C1 segment of cervical spinal cord (tissue), 14 donors: ENCODE measurements at places on chromosomes 4 and X.
A peak's percentile ranks its signal among the peaks of the same experiment; 100 is the strongest.

GRCh38 chr4:157141976-157142375 lies 66.0 kb downstream of the GLRB start:
- no peak for DNase-seq

- DNase-seq: no peak
Observed at GRCh38 chr4:128848461-128848860, 39.0 kb downstream of the JADE1 start.

DNA sequence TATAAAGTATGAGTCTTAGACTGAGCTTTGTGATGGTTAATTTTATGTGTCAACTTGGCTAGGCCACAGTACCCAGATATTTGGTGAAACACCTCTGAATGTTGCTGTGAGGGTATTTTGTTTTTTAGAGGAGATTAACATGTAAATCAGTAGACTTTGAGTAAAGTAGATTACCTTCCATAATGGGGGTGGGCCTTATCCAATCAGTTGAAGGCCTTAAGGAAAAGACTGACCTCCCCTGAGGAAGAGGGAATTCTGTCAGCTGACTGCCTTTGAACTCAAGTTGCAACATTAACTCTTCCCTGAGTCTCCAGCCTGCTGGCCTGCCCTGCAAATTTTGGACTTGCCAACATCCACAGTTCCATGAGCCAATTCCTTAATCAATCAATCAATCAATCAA lies 66.0 kb downstream of the PLAC1 start:
- no peak for DNase-seq

GRCh38 chrX:72367516-72367915 lies 61.8 kb upstream of the CITED1 start:
- DNase-seq: no peak

DNA sequence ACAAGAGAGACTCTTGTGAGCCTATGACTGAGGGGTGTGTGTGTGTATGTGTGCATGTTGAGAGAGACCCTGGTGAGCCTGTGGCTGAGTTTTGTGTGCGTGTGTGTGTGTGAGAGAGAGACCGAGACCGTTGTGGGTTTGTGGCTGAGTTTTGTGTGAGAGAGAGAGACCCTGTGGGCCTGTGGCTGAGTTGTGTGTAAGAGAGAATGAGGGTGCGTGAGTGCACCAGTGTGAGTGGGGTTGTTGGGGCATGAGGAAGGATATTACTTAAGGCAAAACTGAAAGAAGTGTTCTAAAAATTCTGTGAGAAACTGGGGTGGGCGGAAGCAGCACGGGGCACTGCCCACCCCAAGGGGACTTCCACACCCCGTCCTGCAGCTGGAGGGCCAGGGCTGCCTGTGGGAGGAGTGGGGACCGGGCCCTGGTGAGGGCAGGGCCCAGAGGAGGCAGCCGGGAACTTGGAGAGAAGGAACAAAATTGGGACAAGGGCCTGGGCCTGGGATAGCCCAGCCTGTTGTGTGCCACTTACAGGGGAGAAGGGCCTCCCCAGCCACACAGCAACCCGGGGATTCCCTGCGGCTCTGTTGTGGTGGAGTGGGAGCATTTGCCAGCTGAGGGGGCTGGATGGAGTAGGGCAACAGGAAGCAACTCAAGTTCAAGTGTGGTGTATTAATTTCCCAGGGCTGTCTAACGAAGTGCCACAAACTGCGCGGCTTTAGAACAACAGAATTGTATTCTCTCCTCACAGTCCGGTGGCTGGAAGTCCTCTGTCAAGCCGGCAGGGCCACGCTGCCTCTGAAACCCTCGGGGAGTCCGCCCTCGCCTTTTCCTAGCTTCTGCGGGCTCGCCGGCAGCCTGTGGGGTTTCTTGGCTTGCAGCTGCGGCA lies 22.1 kb downstream of the TMEM131L start:
- DNase-seq: peak; percentile 55

DNA sequence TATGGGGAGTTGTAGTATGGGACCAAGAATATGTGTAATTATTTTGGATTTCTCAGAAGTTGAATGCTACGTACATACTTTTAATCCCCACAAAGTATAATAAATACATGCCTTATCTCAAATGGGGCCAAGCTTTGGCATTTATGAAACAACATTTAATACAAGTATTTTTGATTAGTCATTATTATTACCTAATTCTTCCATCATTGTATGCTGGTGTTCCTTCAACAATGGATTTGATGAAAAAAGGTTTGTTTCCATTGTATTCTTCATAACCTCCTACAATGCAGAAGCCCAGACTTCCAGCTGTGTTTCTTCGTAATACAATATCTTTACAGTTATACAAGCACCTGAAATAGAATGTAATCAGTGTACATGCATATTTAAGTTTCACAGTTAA lies 83.8 kb downstream of the FIP1L1 start:
- DNase-seq: no peak

- no peak for DNase-seq
Observed at GRCh38 chr4:124433044-124433443, 279.5 kb downstream of the ANKRD50 start.

GRCh38 chr4:100240008-100240407 lies 49.7 kb upstream of the DDIT4L start:
- no peak for DNase-seq

DNA sequence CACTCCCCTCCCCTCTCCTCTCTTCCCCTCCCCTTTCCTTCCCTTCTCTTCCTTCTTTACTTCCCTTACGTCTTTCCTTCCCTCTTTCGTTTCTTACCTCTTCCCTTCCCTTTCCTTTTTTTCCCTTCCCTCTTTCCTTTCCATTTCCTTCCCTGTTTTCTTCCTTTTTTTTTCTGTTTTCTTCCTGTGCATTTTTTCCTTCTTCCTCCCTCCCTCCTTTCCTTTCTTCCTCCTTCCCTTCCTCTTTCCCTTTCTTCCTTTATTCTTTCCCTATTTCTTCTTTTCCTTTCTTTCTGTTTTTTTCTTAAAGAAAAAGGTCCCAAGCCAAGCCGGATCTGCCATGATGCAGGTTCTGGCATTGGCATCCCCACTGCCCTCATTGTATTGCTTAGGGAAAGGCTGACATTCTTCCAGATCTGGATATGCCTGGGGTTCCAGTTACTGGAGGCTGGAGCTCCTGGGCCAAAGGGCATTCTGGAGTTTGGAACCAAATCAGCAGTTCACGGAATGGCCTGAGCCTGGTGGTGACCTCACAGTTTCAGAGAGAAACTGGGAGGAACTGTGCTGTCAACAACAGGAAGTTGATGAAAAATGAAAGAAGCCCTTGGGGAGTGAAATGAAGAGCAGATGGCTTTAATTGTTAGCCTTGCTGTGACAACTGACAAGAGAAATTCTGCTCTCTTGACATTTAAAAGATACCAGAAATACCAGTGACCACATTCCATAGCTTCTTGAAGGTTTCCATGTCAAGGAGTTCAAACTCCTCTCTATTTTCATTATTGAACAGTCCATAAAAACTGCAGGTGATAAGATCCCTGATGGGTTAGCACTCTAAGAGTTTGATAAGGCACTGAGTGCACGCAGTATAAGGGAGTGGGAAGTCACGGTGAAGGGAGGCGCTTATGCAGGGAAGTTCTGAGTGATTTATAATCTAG lies 622.1 kb downstream of the SPRY1 start:
- DNase-seq: no peak

DNA sequence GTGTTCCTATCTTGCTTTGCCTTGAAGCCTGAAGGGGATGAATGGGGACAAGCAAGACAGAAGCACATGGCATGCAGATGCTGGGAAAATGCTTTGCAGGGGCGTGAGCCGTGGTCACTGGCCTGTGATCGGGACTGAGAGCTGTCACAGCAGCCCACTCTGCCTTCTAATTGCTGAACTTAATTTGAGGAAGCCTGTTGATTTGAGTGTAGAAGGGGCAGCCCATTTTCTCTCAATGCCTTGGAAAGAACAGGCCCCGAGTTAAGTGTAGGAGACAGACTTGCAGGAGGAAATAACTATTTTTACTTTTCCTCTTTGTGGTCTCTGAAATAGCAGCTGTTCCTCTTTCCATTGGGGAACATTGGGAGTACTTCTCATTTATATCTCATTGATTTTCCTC lies 26.1 kb upstream of the TBC1D1 start:
- no peak for DNase-seq

DNA sequence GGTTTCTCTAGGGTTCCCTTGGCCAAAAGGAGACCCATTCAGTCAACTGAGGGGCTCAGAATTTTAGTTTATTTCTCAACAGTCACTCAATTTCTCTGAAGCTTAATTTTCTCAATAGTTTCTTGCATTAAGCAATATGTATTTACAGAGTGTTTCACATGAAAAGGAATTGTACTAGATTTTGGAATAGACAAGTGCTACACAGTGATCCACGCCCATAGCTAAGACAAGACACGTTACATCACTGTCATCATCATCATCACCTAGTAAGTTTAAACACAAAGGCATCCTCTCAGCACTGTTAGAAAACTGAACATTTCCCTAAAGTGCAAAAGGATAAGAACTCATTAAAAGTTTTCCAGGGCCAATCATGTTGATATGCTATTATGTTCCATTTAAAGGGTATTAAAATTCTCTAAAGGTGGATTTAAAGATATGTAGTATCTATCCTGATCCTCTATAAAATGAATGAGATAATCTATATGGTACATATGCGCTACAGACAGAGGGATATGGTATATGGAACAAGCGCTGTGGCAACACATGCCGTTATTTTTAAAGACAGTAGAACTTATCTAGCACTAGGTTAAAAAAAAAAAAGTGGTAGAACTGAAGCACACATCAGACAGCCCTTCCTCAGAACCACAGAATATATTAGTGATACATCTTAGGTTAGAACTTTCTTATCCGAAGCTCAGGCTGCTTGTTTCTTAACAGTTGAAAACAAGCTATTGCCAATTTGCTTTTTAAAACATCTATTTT lies 12.1 kb downstream of the PPA2 start:
- DNase-seq: no peak

- no peak for DNase-seq
Observed at GRCh38 chr4:121139533-121140222, 24.4 kb downstream of the TNIP3 start.

DNA sequence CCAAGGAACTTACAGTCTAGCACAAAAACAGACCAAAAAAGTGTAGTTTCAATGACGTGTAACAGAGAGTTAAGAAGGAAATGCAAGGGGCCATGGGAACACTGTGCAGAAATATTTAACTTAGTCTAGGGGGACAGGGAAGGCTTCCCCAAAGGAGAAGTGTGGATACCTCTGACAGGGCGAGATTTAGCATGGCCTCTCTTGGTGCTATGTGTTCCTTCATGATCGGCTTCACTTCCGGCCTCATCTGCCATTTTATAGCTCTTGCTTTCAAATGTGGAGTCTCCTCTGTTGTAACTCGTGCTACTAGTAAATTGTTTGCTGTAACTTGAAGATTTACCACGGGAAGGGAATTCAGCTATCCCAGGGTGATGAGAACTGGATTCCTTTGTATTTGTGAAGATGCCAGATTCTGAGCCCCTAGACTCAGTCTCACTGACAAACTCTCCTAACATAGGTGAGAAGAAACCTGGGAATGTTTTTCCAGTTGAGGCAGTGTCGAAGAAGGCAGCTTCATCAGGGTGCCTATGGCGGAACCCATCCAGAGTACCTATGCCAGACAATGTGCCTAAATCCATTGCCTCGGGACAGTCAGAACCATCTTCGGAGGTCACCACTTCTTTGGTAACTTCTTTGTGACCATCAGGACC lies 5.0 kb downstream of the FGA start:
- DNase-seq: no peak

GRCh38 chr4:166538491-166539005 lies 665.5 kb downstream of the TLL1 start:
- DNase-seq: no peak

DNA sequence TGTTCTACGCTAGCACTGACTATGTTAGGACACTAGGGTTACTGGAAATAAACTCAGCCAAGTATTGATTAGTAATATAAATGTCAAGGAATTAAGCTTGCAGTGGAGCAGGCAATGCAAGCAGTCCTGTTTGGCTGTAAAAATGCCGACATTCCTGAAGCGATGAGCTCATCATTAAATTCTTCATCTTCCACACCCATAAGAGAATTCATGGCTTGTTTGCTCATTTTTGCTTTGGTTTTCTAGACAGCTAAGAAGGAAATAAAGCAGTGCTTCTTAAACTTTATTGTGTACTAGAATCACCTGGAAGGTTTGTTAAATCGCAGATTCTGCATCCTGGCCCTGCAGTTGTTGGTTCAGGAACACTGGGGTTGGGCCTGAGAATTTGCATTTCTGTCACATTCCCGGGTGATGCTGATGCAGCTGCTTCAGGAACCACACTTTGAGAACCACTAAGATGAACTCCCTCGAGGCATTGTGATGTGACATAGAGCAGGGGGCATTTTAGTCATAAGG lies 17.8 kb downstream of the ANXA3 start:
- DNase-seq: no peak

GRCh38 chr4:172547724-172548123 lies 620.9 kb upstream of the GALNT7 start:
- no peak for DNase-seq
